Activated gamma-delta T cell treated with anti-CD3 and anti-CD28 coated beads, Interleukin-2, amount 50 U/mL, for 16 hours (primary cell): ENCODE measurements at places on chromosomes 4 and X.

- no peak for DNase-seq
Observed at GRCh38 chrX:104564921-104565703, 887 bp upstream of the IL1RAPL2 start.

DNA sequence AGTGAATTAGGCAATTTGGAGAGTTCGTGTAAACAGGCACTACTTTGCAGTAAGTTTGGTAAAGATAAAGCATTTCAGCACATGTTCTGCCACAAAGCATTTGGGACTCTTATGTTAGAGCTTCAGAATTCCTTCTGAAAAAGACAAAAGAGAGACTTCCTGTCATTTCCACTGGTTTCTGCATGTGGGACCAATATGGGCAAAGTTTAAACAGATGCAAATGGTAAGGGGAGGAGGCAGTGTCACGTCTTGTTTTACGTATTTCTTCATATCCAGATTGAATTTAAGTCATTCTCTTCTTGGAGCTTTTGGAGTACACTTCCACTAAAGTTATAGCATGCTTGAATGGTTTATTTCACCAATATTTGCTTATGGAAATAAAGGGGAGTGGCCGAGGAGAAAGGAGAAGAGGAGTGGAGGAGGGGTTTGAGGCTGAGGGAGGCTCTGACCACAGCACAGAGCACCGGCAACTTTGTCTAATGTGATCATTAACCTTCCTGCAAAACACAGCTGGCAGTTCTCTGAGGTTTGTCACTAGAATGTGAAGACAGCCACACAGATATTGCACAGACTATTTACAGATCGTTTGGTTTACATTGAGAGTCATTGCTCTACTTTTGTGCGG is at the start of gene APELA:
APELA (plus strand) TSS at position 479 of the 625 bp plus-strand sequence. CDS start 154 bp downstream, outside the sequence.
- DNase-seq: no peak

GRCh38 chr4:63583561-63583960 is 825.7 kb downstream of the TECRL start:
- no peak for DNase-seq

DNA sequence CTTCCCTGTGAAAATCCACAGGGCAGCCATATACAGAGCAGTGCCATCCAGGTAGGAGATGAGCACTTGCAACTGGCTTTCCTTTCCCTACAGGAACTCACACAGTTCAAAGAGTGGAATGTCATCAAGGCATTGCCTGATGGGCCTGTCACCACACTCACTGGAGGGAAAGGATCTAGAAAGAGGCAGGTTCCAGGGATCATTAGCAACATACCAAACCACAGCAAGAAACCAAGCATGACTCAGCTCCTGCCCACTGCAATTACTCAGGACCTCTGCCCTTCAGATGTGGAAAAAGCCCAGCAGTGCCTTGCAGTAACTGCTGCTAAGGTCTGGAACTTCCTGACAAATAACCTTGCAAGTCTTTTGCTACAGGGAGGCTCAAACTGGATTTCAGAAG is 101.2 kb downstream of the ZNF674 start:
- DNase-seq: no peak

- DNase-seq: peak; percentile 5
Observed at GRCh38 chrX:118823263-118824172, at the start of gene ZCCHC12. Gene ZCCHC12 (plus strand): TSS chrX:118823824. CDS start chrX:118825245, 1,421 bp downstream.

- DNase-seq: no peak
Observed at GRCh38 chrX:153527208-153527607, 9.8 kb downstream of the ATP2B3 start.

GRCh38 chr4:40800064-40800463 is 50.3 kb downstream of the NSUN7 start:
- DNase-seq: no peak

- no peak for DNase-seq
Observed at GRCh38 chrX:55451141-55451540, 786 bp upstream of the MAGEH1 start.

DNA sequence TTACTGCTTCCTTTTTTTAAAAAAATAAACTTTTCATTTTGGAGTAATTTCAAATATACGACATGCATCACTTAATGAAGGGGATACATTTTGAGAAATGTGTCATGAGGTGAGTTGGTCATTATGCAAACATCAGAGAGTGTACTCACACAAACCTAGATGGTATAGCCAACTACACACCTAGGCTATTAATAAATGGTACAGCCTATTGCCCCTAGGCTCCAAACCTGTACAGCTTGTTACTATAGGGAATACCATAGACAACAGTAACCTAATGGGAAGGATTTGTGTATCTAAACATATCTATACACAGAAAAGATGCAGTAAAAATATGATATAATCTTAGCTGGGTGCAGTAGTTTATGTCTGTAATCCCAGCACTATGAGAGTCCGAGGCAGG is 29.1 kb downstream of the SETD7 start:
- no peak for DNase-seq

DNA sequence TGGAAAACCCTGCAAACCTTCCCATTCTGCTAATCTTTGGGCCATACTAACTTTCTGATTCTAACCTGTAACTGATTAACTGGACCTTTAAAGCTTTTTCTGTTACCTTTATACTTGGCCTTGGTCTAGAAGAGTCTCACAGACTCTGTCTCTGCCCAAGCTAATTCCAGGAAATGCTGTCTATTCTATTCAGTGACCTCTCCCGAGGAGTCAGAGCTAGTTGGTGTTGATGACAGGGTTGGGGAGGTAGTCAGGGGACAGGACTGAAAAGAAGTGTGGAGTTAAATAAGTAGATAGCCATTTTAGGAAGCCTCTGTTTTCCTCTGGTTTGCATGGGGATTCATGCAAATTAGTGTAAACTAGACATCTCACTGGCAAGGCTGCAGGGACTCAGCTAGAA is 429.5 kb downstream of the GRID2 start:
- DNase-seq: no peak

DNA sequence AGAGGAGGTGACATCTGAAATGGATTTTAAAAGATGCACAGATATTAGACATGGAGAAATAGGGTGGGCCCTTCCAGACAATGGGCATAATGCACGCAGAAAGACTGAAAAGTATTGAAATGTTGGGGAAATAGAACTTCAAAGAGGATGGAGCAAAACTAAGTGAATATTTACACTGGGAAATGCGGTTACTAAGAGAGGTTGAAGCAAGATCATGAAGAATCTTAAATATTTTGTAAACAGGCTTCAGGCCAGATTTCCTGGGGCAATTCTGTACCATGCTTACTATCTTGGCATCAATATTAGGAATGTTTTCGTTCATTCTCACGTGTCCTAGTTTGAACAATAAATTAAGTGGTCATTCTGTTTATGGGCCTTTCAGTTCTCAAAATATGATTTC is 216.3 kb downstream of the ADAMTS3 start:
- no peak for DNase-seq

- DNase-seq: no peak
Observed at GRCh38 chr4:77652237-77652897, 46.7 kb downstream of the CXCL13 start.

DNA sequence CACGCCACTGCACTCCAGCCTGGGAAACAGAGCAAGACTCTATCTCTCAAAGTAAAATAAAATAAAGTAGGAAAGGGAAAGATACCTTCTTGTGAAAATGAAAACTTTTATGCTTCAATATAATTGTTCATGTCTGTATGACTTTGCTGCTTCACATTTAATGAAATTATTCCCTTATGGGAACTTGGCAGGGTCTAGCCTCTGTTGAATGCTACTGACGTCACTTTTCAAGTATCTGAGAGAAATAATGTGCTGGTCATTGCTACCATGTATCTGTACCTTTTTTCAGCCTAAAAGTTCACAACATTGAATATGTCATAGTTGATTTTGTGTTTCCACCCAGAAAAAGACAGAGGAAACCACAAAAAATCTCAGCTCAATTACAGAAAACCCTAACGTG is 65.2 kb downstream of the PRDM5 start:
- no peak for DNase-seq

GRCh38 chrX:69555481-69556041 is 51.4 kb downstream of the NALF2 start:
- DNase-seq: no peak

- no peak for DNase-seq
Observed at GRCh38 chrX:45735571-45735970, 534.9 kb upstream of the DIPK2B start.

- DNase-seq: no peak
Observed at GRCh38 chr4:53717064-53717549, 125.8 kb upstream of the LNX1 start.

- no peak for DNase-seq
Observed at GRCh38 chrX:2823795-2824386, 4.8 kb upstream of the GYG2 start.

DNA sequence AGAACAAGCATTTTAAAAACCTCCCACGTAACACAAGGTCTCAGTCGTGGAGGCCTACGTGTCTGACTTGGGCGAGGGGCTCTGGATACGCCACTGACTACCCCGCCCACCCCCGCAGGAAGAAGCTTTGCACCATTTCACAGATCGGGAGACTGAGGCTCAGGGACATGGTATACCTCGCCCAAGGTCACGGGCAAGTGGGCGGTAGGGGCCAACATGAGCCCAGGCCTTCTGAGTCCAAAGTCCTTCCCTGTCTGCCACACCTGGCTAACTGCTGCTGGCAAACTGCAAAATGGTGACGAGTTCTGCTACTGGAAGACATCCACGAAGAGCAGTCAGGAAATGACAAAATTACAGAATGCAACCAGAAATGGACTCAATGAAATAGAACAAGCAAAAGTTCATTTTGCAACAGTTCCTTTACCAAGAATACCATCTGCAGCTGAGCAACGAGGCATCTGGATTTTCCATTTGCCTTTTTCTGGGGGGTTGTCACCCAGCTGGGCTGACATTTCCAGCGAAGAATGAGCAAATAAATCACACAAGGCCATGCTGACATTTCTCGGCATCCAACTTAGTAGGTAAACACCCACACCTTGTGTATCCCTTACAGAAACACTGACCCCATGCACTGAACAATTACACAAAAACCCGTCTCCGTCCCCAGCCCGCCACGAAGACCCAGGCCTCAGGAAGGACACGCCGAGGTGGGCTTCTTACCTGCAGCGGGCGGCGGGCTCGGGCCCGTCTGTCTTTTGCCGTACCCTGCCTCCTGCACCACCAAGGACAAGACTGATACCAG is 70.2 kb upstream of the AFAP1 start:
- DNase-seq: no peak

DNA sequence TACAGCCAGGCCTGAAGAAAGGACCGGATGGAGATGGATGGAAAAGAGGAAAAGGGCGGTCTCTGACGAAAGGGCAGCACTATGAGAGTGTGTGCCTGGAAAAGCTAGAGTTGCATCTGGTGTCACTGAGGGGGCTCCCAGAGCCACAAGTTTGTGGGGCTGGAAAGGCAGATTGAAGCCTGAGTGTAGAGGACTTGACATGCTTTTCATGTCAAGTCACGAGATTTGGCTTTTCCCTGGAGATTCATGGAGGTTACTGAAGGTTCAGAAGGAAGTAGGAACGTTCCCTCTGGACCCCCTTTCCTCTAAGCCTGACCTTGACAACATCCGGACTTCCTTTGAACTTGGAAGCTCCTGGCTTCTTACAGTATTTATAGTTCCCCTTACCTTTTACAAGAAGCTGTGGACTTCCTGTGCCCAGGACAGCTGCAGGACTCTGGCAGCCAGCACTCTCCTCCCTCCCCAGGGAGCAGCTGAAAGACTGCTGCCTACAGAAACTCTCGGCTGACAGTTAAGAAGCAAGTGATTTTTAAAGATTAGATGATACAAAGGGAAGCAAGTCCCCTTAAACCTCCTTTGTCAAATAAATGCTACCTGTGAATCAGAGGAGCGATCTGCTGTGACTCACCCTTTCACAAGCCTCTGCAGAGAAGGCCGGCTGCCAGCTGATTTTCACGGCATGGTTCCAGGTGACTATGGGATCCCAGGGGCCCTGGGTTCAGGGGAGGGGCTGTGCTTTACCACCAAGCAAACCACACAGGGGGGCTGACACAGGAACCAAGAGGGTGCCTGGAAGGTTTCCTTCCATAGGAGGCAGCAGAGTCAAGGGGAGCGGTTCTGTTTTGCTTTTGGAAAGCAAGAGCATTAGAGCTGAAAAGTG is 72.9 kb upstream of the STIM2 start:
- no peak for DNase-seq

- DNase-seq: no peak
Observed at GRCh38 chr4:86939729-86940575, 5.1 kb downstream of the AFF1 start.

GRCh38 chrX:133661962-133662839 is 246.9 kb upstream of the GPC4 start:
- no peak for DNase-seq

GRCh38 chrX:69060631-69061408 is 104.4 kb downstream of the PJA1 start:
- DNase-seq: no peak

GRCh38 chr4:57437649-57438048 is 327.5 kb upstream of the IGFBP7 start:
- no peak for DNase-seq

DNA sequence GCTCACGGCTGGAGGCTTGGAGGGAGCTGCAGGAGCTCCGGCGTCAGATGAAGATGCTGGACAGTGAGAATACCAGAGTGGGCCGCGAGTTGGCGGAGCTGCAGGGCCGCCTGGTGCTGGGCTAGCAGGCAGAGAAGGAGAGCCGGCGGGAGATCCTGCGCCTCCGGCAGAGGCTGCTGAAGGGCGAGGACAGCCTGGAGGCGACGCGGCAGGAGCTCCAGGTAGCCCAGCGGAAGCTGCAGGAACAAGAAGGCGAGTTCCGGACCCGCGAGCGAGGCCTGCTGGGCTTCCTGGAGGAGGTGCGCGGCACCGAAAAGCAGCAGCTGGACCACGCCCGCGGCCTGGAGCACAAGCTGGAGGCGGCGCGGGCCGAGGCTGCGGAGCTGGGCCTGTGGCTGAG is 14.7 kb downstream of the SMIM10L2A start:
- no peak for DNase-seq

GRCh38 chrX:46912603-46913491 is 626 bp downstream of the JADE3 start:
- no peak for DNase-seq

DNA sequence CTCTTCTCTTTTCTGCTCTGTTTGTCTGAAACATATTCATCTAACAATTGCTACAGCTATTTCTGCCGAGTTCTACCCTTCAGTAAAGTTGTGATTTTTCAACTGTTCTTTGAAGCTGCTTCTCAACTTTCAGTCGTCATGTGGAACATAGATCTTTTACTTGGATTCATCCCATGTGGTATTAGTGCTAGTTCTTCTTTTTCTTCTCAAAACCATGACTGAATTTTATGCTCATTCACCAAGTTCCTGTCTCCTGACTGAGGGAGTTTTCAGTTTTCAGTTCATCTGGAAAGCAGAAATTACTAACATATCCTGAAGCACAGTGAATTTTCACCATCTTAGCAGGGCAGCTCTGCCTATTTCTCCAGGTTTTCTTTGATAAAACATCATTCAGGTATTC is 12.1 kb downstream of the ACSL4 start:
- DNase-seq: no peak

GRCh38 chr4:154368060-154368459 is 123.5 kb downstream of the DCHS2 start:
- no peak for DNase-seq
